Kidney tubule cell (primary cell): ENCODE measurements at places on chromosomes 12 and 14.

- no peak for DNase-seq
These were observed 477.1 kb upstream of the GARIN6 start for GRCh38 chr12:99170461-99170860.

DNA sequence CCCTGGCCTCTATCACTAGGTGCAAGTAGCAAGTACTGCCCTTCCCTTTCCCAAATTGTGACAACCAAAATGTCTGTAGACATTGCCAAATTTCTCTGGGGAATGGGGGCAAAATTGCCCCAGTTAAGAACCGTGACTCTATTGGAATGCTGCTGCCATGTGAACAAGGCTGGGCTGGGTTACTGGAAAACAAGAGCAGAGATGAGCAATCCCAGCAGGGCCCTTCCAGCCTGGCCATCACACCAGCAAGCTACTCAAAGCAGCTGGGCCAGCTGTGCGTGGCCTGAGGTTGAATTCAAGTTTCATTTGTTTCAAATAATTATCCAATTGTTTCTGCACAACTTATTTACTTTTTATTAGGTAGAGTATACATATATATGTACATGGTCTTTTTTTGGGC, 103.4 kb upstream of the PKP2 start:
- no peak for DNase-seq

GRCh38 chr12:45644541-45644940, 85.0 kb upstream of the ARID2 start:
- peak; percentile 13 for DNase-seq

- peak; percentile 52 for DNase-seq
These were observed 569 bp upstream of the ARHGEF40 start for GRCh38 chr14:21069388-21070082.

DNA sequence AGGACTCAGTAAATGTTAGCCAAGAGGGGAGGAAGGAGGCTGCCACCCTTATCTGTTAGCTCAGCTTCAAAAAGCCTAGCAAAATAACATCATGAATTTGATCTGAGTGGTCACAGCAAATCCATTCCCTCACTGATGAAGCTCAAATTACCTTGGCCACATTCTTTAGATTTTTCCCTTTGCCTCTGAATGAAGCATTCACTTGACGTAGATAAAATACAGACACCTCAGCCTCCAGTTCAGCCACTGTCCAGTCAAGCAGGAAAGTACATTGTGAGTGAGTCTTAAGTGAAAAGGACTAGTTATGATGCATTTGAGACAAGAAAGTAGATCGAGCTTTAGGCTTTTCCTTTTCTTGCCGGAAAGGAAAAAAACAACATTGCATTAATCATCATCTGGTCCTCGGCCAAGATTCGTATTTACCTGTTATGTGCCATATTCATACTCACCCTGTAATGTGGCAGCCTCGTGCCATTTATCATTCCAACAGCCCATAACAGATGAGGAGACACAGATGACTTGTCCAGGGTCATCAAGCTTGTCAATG, 146.5 kb downstream of the ETV6 start:
- DNase-seq: peak; percentile 95

DNA sequence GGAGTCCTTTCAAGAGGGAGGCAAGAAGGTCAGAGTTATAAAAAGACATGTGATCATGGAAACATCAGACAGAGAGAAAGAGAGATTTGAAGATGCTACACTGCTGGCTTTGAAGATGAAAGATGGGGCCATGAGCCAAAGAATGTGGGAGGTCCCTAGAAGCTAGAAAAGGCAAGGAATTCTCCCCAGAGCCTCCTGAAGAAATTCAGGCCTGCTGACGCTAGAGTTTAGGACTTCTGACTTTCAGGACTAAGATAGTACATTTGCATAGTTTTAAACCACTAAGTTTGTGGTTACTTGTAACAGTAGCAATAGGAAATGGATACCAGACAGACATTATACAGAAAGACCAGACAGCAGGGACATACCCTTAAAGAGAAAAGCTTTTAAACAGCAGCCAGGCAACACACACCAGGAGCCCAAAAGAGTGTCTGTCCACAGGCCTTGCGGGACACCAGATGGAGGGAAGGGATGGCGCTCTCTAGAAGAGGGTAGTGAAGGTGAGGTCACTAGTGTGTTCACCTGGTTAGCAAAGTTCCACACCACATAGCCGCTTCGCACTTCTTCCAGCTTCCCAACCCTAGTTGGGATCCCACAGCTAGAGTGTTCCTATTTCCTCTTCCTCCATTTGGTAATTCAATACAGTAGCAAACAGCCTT, 29.7 kb upstream of the CEBPE start:
- DNase-seq: no peak

- no peak for DNase-seq
These were observed 31.0 kb upstream of the NPFF start for GRCh38 chr12:53538209-53538689.

DNA sequence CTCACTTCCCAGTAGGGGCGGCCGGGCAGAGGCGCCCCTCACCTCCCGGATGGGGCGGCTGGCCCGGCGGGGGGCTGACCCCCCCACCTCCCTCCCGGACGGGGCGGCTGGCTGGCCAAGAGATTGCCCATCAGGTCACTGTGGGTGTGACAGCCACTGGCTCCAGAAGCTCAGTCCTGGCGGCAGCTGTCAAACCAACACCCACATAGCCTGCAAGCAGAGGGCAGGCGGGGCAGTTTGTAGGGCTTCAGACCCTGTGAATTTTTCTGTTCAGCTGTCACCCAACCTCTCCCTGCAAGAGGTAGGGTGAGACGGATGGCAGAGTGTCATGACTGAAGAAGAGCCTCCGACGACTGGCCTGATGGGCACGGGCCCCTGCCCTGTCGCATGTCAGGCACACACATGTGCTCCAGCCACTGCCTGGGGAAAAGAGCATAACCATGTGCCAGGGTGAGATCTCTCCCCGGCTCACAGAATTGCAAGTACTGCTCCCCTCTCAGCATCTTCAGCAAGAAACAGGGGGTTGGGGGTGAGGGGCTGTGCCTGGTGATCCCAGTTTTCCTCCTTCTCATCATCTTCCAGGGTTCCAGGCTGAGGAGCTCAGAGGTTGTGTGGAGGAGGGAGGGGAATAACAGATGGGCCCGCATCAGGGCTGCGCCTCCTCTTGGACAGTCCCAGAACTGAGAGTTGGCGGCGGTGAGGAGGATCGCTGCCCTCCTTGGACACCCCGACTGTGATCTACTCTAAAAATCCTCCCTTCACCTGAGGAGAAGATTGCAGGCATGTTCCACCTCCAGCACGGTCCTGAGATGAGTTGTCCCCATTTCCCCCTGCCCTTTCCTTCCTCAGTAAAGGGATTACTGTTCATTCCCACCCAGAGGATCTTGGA, 11.2 kb upstream of the PRPH start:
- no peak for DNase-seq

GRCh38 chr12:2583091-2583497, 211.7 kb upstream of the FKBP4 start:
- DNase-seq: peak; percentile 55

GRCh38 chr12:49789992-49790391, 38.2 kb downstream of the NCKAP5L start:
- no peak for DNase-seq

- DNase-seq: no peak
These were observed 101.0 kb downstream of the TMEM132C start for GRCh38 chr12:128367961-128368360.

- DNase-seq: peak; percentile 59
These were observed 699 bp downstream of the MGAT2 start for GRCh38 chr14:49621114-49621881.

DNA sequence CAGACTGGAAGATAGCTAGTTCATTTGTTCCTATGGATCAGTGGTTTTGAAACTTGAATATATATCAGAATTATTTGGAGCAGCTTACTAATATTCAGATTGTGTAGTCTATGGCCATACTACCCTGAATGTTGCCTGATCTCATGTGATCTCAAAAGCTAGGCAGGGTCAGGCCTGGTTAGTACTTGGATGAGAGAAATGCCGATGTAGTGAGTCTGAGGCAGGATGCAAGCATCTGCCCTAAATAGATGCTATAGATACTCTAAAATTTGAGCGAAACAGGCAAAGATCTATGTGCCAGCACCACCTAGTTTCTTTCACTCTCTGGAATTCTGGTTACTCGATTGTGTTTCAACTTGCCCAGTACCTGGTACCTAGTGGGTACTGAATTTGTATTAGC, 40.9 kb downstream of the FRMD6 start:
- no peak for DNase-seq

DNA sequence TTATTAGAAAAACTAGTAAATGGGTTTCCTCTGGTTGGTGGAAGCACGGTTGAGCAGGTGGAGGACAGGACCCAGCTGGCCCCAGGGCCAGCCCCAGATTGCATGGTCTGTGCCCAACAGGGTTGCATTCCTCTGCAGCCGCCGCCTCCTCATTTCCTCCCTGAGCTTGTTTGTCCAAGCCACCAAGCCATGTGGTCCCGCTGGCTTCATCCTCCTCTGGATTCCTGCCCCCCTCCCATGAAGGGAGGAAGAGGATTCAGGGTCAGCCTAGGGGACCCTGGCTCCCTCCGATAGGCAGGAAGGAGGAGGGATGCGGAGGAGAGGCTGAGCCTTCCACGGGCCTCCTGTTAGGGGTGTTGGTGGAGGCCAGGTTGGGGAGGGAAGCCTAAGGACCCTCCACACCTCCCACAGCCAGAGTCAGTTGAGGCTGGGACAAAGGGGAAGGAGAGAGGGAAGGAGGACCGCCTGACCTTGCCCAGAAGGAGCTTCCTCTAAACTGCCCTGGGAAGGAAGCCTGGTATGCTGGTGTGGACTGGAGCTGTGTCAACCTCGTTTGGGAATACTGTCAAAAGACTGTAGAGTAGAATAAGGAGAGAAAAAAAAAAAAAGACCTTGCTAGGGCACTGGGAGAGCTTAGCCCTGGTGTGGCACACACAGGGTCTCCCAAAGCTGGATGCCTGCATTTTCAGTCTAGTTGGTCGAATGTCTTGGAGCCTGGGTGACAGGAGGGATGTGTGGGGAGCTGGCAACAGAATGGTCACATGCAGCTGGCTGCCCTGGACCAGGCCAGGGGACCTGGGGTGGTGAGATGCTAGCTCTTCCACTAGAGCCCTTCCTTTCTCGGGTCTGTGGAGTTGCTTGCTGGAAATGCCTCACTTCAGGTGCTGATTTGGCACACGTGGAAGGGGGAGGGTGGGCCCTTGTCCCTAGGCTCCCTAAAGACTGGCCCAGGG, 42.4 kb downstream of the PLEKHG3 start:
- peak; percentile 66 for DNase-seq

GRCh38 chr12:15092826-15093225, 120.0 kb downstream of the PDE6H start:
- no peak for DNase-seq

DNA sequence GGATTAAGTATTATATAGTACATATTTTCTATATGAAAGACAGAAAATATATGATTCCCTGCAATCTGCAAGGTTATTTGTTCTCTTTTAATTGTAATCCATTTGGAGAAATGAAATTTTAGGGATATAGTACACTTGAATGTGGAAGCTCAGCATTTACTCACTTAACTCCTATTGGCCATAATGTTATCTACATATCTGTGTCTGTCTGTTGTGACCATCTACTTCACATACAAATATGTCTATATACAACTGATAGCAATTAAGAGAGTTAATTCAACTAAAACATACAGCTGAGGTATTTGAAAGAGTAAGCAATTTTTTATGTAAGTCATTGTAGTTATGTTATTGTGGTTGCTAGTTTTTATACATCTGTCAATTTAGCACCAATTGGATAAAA, 12.9 kb downstream of the FOXG1 start:
- DNase-seq: no peak

DNA sequence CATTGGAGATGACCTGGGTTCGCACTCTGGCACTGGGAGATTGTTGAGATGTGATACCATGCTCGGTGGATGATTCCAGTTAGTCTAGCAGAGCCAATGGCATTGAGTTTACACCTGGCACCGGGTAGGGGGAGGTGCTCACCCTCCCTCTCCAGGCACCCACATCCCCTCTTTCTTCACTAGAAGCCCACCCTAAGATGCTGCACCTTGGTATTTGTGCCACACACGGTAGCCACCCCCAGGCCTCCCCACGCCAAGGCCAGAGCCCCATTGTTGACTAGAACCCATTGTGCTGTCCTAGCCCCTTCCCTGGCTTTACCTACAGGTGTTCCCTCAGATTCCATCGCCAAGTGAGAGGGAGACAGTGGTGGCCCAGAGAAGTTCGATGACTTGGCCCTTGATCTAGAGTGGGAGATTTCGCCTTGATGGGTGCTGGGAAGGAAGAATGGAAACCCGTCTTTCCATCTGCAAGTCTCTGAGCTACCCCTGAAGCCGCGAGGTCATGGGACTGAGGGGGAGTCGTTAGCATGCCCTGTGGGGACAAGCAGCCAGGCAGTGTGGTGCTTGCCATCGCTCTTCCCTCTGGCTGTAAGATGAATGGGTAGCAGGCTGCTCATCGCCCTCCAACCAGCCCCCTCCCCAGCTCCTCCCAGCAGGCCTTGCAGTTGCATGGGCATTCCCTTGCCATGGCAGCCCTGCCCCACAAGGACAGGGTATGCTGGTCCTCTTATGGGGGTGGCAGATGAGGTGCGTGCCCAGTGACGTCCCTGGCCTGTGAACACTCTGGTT, 8.7 kb downstream of the CCND2 start:
- no peak for DNase-seq

DNA sequence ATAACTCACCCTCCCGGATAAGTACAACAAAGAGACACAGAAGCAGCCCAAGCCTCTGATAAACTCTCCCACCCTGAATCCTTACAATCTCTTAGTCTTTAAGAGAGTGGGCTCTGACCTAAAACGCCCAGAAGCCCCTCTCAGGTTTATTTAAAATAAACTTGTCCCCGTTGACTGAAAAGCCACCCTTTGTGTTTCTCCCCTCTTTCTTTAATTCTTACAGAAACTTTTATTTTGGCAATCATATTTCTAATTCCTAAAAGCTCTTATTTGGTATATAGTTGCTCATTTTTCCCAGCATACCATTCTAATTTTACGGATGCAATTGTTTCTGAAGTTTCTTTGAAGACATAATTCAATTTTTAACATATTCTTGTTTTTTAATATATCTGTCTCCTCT, 222.1 kb upstream of the PLXNC1 start:
- DNase-seq: no peak

DNA sequence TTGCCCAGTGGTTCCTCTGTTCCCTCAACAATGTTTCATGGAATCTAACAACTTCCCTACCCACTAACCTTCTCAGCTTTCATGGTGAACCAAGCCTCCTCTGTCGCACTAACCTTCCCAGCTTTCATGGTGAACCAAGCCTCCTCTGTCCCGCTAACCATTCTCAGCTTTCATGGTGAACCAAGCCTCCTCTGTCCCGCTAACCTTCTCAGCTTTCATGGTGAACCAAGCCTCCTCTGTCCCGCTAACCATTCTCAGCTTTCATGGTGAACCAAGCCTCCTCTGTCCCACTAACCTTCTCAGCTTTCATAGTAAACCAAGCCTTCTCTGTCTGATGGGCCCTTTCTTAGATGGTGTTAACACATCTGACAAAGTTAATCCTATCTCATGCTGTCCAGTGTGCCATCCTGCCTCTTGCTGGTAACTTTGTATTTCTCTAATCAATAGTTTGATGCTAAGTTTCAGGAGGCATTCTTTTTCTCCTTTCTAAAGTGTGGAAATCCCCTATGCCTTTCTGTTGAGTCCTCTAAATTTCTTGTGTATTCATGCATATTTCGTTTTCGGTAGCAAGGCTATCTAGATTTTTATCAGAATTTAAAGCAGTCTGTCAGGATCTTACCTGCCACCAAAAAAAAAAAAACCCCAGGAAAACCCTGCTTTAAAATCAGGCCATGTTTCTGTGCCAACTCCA, 26.8 kb upstream of the KCNK13 start:
- no peak for DNase-seq
